ENCODE measurements at places on chromosomes 5 and 9.

- no peak for DNase-seq
Observed at GRCh38 chr5:72722792-72723452, 93.5 kb upstream of the TNPO1 start.

DNA sequence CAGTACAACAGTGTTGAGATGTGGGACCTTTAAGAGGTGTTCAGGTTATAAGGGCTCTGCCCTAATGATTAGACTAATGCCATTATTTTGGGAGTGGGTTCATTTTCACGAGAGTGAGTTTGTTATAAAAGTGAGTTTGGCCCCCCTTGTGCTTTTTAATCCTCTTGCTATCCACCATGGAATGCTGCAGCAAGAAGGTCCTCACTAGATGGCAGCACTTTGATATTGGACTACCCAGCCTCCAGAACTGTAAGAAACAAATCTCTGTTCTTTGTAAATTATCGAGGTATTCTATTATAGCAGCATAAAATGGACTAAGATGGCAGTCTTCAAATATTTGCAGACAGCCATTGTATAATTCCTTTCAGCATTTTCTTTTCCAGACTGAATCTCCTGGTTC is 212.4 kb downstream of the LRRC70 start:
- DNase-seq = no peak

DNA sequence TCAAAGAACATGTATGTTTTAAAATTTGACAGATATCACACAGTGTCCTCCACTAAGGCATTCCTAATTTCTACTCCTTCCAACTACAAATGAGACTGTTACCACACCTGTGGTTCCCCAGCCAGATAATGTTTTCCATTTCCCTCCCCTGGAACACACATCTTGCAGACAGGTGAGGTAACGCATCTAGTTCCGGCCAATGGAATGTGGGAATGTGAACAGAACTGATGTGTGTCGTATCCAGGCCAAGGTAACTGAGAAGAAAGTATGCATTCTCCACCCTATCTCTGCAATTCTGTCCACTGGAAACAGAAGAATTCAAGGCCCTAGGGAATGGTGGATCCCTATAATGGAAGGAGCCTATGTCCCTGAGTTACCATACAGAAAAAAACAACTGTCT is 19.9 kb upstream of the NR4A3 start:
- DNase-seq = no peak

DNA sequence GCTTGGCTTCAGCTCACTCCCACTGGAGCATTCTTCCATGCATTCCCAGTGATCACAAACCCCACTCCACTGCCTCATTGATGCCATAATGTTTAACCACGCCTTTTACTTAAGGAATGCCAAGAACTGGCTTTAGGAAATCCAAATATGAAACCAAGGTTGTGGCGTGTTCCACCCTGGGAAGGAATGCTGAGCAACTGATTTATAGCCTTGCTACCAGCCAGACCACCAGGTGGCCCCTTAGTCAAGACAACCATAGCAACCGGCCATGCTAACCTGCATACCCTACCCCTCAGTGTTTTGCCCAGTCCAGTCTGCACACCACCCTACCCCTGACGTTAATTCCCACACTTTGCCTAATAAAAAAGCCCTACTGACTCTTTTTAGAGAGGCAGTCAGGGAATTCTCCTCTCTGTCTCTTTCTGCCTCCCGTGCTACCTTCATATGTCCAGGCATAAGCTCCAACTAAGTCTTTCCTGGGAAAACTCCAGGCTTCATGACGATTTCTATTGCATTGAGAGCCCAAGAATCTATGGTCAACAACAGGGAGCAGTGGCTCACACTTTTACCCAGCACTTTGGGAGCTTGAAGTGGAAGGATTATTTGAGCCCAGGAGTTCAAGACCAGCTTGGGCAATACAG is 27.0 kb upstream of the PRRC2B start:
- DNase-seq = no peak

- no peak for DNase-seq
Observed at GRCh38 chr9:82930116-82930515, 132.8 kb downstream of the RASEF start.

- no peak for DNase-seq
Observed at GRCh38 chr5:107330903-107331302, 339.8 kb downstream of the EFNA5 start.

- DNase-seq = peak; percentile 65
Observed at GRCh38 chr9:92097997-92098482, 17.2 kb downstream of the SPTLC1 start.

DNA sequence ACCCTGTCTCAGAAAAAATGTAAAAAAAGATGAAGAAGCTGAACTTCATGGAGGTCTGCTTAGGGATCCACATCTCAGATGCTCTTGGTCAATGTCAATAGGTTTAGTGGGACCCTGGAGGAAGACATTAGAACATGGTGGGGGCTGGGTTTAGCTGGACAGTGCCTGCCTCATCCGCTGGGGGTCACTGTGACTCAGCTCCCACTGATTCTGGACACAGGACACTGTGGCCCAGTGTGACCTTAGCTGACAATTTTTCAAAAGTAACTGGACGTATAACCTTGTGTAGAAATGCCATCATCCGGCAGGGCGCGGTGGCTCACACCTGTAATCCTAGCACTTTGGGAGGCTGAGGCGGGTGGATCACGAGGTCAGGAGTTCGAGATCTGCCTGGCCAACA is 7.3 kb upstream of the HNRNPAB start:
- no peak for DNase-seq

DNA sequence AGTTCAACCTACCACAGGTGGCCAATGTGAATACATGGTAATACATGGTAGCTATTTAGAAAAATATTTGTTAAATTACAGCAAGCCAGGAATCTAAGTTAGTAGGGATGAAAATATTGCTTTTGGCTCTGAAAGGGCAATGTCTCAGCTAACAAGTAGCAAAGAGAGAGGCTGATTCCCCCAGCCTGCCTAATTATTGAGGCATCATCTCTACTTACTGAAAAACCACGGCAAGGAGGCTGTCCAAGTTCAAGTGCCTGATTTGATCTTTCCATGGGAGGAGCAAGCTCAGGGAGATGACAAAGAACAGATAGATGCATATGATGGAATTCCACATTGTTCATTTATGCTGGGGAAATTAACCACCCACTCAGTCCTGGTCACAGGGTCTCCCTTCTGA is 28.7 kb upstream of the UBTD2 start:
- DNase-seq = no peak

DNA sequence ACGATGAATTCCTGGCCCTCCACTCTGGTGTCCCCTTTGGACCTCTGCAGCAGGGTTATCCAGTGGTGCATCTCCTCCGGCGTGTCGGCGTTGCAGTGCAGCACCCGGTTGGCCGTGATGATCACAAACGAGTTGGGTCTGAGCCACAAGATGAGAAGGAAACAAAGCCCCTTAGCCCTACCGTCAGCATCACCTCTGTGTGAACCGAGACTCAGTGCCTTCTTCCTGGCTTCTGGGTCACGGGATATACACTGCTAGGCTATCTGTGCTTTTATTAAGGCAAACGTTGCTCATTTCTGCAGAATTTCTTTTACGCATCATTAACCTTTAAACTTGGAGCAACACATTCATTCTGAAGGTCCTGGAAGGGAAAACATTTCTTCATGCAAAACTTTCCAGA is 65.1 kb upstream of the RETREG1 start:
- DNase-seq = no peak

- DNase-seq = no peak
Observed at GRCh38 chr5:73370640-73371583, 77.7 kb downstream of the FOXD1 start.

DNA sequence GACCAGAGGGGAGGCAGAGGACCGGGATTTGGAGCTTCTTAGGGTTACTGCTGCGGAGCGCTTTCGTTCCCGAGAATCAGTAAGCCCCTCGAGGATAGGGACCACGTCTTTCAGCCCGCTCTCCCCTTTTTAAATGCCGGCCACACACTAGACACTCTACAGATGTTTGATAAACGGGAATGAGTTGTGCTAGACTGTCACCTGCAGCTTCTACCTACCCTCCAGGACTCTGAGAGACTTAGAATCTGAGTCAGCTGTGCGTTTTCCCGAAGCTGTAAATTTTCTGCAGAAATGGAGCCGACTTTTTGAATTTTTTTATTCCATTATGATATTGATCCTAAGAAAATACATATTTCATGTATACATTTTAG is 670 bp downstream of the CCDC171 start:
- no peak for DNase-seq

DNA sequence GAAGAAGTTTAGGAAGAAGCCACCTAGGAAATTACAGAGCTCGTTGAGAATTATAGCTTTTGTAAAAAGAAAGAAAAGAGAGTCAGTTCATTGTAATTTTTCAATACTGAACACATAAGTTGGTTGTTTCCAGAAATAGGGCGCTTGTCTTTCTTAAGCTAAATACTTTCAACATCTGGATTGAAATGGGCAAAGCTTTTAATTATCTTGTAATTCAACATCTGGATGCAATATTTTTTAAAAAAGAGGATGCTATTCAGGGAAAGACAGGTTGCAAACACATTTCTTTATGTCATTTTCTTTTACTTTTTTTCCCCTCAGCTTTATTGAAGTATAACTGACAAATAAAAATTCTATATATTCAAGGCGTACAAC is 100.7 kb upstream of the TRPC7 start:
- no peak for DNase-seq

GRCh38 chr5:80594810-80595209 is 24.7 kb upstream of the ANKRD34B start:
- DNase-seq = no peak

- DNase-seq = no peak
Observed at GRCh38 chr5:36389245-36389644, 87.5 kb upstream of the RANBP3L start.

- no peak for DNase-seq
Observed at GRCh38 chr9:84742261-84742660, 72.7 kb downstream of the NTRK2 start.

- DNase-seq = no peak
Observed at GRCh38 chr9:37617161-37617560, 24.8 kb upstream of the TOMM5 start.

DNA sequence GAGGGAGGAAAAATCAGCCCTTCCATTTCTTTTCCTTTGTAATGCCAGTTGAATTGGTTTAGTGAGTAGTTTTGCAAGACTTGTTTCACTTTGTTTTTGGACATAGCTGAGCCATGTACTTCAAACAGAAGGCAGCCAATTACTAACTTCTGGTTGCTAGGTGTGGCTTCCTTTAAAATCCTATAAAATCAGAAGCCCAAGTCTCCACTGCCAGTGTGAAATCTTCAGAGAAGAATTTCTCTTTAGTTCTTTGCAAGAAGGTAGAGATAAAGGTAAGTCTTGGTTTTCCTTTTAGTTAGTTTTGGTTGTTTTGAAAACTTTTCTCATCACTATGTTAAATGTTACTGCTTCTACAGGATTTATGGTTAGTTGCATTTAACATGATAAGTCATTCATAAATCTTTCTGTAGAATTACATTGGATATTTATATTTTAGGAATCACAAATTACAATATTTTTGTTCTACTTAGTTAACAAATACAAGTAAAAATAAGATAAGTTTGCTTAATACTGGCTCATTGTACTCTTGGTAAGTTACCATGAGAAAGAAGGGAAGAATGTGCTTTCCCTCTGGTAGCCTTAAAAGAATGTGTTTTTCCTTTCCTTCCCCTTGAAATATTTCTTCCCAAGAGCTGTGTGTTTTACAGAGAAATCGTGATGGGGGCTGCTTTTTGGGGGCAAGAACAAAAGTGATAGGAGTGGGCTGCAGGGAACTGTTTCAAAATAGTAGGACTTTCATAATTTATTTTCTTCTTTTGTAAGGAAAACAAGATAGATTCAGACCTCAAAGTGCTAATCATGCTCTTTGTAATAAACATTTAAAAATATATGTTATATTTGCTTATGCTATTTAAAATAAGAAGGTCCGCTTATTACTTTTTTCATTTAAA is at the start of gene ANXA1:
TSS of gene ANXA1 (plus strand) at position 213 of the 890 bp plus-strand sequence. CDS start 6,671 bp downstream, outside the sequence.
- DNase-seq = no peak

- DNase-seq = no peak
Observed at GRCh38 chr5:95872346-95873268, 50.1 kb upstream of the GLRX start.
